Activated T-helper 17 cell treated with anti-CD3 and anti-CD28 coated beads, Interleukin-2, amount 50 U/mL, for 72 hours (primary cell): ENCODE measurements at places on chromosomes 5 and 9.
A peak's percentile ranks its signal among the peaks of the same experiment; 100 is the strongest.

- ATAC-seq: peak; percentile 24
Measured at GRCh38 chr5:132776131-132776937, 705 bp downstream of the SEPTIN8 start.

DNA sequence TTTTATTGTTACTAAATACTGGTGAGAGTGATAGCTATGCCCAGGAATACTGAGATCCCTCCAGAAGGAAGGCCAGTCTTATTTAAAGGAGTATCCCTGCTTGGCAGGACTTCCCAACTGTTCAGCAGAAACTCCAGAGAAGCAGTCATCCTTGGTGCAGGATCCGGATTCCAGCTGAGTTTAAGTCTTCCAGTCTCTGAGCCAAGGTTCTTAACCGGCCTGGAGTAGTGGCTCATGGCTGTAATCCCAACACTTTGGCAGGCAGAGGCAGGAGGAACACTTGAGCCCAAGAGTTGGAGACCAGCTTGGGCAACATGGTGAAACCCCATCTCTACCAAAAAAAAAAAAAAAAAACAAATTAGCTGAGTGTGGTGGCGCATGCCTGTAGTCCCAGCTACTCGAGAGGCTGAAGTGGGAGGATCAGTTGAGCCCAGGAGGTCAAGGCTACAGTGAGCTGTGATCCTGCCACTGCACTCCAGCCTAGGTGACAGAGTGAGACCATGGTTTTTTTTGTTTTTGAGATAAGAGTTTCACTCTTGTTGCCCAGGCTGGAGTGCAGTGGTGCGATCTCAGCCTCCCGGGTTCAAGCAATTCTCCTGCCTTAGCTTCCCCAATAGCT is 7.6 kb downstream of the NAIF1 start:
- ATAC-seq: no peak

DNA sequence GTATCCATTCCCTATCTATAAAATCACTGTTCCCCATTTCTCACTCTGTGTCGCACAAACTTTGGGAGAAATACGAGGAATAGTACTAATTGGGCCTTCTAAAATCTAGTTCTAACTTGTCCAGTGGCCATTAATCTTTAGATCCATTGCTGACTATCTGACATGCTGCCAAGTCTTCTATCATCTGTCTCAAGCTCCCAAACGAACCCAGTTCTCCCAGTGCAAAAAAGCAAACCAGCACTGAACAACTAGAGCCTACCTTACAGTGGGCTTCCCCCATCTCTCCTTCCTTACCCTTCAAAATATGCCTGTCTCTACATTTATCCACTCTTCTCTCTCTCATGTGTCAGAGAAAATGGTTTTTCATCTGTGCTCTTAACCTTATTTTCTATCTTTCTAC is 3.2 kb upstream of the SPINK7 start:
- ATAC-seq: no peak

DNA sequence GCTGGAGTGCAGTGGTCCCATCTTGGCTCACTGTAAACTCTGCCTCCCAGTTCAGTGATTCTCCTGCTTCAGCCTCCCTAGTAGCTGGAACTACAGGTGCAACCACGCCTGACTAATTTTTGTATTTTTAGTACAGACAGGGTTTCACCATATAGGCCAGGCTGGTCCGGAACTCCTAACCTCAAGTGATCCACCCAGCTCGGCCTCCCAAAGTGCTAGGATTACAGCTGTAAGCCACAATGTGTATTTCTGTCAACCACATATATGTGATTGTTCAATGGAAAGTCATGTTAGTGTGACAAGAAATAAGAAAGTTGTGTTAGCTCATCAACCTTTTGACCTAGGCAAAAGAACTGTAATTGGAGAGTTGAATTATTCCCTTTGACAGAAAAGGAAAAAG is 677.1 kb upstream of the CHD1 start:
- no peak for ATAC-seq

DNA sequence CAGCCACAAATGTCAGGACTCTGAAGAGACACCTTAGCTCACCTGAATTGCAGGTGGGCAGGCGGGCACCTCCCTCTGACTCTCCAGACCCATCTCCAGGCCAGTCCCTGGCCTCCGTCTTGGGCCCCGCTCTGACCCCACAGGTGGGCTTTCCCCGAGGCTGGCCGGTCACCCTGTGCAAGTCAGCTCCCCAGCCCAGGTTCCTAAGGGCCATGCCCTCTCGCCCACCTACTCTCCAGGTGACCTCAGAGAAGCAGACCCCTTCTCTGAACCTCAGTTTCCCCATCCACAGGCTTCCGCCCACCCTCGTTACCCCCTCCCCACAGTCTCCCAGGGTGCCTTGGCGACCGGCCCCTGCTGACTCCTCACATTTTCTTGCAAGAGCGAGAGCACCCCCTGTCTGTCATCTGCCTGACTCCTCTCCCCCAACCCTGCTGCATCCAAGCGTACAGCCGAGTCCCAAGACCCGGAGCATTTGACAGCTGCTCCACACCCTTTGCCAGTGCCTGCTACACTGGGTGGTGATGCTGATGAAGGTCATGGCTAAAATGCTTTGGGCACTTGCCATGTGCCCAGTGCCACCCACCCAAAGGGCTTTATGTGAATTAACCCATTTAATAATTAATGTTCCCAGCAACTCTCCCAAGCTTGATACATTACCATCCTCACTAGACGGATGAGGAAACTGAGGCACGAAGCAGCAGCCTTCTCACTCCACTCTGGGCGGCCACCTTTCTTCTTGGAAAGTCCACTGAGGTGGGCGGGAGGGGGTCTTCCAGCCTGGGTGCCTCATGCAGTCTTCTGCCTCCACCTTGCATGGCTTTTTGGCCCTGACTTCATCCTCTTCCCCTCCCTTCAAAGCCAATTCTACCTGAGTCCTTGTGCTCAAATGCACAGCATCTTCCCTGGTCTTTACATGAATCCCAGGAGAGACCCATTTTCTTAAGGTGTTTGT is 51.1 kb upstream of the ORM1 start:
- ATAC-seq: no peak

- ATAC-seq: no peak
Measured at GRCh38 chr5:43702815-43703214, 99.8 kb downstream of the NNT start.

- ATAC-seq: no peak
Measured at GRCh38 chr9:100351508-100351907, 1.2 kb downstream of the TEX10 start.

- no peak for ATAC-seq
Measured at GRCh38 chr5:128196791-128197190, 113.2 kb downstream of the SLC12A2 start.

DNA sequence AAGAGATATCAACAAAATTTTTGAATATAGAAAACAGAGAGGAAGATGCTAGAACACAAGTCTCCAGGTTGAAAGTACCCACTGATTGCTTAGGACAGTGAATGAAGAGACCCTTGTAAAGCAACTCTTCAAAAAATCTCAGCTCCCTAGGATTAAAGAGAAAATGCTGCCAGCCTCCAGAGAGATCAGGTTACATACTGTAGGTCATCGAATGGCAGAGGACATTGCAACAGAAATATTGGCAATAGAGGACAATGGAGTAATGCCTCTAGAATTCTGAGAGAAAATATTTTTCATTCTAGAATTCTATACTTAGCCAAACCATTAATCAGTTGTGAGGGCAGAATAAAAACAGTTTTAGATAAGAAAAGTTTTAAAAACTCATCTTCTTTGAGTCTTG is 43.1 kb upstream of the ELL2 start:
- ATAC-seq: no peak

DNA sequence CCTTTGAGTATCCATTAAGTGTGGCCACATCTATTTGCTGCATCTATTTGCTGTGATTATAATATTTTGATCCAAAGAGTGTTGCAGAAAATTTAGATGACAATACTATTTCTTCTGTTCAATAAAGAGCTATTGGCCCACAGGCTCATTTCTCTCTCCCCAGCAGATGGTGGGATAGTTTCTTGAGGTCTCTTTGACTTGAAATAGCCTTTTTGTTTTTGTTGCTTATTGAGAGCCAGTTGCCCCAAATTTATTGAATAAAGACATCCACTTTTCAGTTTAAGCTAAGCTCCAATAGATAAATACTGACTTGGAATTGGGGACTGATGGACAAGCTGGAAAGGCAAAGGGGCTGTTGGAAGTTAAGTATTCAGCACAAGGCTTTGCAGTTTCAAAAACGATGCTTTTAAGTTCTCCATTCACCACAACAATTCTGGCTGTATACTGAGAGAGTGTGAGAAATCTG is 290.1 kb upstream of the MPDZ start:
- no peak for ATAC-seq

DNA sequence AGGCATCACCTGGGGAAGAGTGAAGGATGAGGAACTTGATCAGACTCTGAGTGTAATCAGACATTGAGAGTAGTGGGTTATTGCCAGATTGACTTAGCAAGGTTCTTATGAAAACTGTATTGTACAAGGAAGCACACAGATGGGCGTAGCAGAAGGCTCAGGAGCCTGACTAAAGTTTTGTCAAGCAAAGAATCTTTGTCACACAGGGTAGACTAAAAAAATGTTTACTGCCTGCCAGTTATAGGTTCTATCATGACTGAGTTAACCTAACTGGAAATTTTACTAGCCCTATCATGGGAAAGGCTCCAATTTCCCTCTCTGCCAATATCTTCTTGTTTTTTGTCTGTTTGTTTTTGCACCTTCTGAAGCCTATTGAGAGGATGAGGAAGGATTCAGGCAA is 19.1 kb downstream of the CAMK4 start:
- no peak for ATAC-seq

- no peak for ATAC-seq
Measured at GRCh38 chr5:33167541-33167940, 273.2 kb upstream of the TARS1 start.

DNA sequence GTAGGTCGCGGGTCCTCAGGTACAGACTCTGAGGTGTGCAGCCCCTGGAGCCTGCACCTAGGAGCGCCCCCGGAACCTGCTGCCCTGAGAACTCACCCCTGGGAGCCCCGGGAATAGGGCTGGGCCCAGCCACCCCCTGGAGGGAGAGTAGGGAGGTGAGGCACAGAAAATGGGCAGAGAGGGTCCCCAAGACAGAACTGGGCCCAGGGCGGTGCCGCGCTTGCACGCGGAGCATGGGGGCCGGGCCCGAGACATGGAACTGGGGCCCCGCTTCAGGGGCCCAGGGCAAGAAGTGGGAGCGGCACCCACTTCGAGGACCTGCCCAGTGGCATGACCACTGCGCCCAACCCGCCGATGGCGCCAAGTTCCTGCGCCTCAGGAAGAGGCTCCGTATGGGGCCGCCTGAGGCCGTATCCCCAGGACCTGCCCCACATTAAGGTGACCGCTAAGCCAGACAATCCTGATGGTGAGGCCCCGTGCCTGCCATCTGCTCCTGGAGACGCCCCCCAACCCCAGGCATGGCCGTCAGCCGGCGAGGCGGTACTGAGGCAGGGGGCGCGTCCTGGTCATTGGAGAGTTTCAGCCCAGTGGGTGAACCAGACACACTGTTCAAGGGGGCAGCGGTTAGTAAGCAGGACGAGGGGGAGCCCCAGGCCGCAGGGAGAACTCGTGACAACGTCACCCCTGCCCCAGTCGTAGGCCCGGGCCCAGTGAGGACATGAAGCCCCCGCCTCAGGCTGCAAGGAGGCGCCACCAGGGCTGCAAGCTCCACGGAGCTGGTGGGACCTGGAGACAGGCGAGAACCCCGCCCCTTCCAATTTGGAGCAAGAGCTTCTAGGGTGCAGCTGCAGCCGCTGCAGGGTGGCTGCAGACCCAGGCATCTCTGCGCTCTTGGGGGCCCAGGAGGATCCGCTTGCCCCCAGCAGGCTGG is 89.5 kb upstream of the PUM3 start:
- no peak for ATAC-seq

GRCh38 chr9:68896486-68896885 is 117.4 kb downstream of the PRKACG start:
- no peak for ATAC-seq

GRCh38 chr9:33785914-33786313 is 9.4 kb upstream of the PRSS3 start:
- ATAC-seq: no peak

GRCh38 chr5:178155065-178155464 is 1.4 kb upstream of the NHP2 start:
- no peak for ATAC-seq

DNA sequence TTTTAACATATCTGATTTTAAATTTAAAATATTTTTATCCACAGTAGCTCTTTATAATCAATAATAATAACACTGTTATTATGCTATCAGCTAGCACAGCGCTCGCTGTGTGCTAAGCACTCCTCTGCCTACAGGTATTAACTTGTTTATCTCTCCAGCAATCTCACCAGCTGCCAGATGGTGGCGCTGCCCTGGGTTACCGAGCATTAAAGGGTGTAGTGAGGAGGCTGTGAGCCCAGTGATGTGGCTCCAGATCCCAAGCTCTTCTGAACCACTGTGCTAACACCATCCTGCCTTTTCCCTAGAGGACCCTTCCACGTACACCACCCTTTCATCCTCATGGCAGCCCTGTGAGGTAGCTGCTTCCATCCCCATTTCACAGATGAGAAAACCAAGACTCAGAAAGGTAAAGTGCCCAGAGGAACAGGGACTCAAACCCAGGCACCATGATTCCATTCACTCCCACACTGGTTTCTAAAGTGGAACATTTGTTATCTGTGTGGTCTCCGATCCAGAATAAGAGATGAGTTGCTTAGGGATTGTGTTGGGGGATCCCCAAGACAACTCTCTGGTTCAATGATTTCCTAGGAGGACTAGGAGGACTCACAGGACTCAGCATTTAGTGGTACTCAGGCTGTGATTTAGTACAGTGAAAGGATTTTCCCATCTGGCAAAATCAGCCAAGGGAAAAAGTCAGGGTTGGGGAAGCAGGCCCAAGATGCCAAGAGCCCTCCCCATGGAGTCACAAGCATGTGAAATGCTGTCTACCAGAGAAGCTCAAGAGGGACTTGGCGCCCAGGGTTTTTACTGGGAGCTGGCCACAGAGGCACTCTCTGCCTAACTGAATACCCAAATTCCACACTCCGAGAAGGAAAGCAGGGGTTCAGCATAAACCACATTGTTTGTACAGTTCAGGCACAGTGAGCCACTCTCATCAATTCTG is 7.0 kb downstream of the IGFBPL1 start:
- peak; percentile 60 for ATAC-seq

- ATAC-seq: no peak
Measured at GRCh38 chr9:38652044-38652443, 31.6 kb upstream of the ANKRD18A start.

- ATAC-seq: no peak
Measured at GRCh38 chr9:131436376-131436775, 42.5 kb downstream of the PRRC2B start.

DNA sequence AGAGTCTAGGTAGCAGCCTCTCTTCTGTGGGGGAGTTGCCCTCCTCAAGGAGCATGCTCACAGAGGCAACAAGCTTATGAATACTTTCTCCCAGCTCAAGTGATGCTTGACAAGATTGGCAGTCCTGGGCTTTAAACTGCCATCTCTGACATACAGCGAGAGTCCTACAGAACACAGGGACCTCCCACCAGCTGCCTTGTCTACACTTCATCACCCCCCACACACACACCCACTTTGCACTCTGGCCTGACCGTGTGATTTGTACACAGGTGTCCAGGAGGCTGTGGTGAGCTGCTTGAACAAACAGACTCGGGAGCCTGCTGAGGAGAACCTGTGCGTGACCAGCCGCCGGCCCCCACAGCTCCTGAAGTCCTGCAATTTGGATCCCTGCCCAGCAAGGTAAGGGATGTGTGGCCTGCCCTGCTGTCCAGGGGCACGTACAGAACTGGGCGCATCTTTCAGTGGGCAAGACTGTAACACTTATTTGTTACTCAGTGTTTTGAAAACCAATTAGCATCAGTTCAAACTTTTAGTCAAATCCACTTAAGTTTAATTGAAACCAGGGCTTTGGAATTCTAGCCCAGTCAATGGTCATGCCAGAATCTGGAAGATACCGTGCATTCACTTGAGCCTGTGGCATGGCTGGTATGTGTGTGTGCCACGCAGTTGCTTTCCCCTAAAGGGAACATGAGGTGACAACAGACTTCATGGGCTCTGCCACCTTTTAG is 247.5 kb downstream of the ADAMTSL1 start:
- ATAC-seq: no peak

GRCh38 chr5:9892696-9893095 is 262.5 kb upstream of the TAS2R1 start:
- no peak for ATAC-seq
